ENCODE measurements at places on chromosomes 12 and 14. TPM values are rescaled to one million over a fixed set of nuclear protein-coding genes. Genes with fewer than 3 reads are reported as not detected.
A peak's percentile ranks its signal among the peaks of the same experiment; 100 is the strongest.

GRCh38 chr14:52898496-52898895, 52.4 kb downstream of the FERMT2 start:
- DNase-seq: no peak

- no peak for DNase-seq
Measured at GRCh38 chr12:101794574-101794973, 36.2 kb downstream of the GNPTAB start.

GRCh38 chr12:56999456-56999855, 6.9 kb downstream of the ZBTB39 start:
- no peak for DNase-seq

DNA sequence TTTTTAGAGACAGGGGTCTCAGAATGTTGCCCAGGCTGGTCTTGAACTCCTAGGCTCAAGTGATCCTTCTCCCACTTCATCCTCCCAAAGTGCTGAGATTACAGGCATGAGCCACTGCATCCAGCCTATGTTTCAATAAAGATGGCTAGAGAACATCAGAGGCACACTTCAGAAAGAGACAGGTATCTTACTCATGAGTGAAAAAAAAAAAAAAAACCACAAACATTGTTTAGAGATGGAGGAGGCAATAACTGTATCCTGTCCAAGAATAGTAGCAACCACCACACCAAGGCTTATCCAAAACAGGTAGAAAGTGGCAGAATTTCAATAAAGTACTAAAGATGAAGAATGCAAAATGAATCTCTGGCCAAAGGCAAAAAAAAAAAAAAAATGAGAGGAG, 30.3 kb downstream of the EEA1 start:
- DNase-seq: no peak

- DNase-seq: no peak
Measured at GRCh38 chr14:60257865-60258264, 8.8 kb downstream of the PPM1A start.

PIWIL1 gene
- not detected for total RNA-seq

GRCh38 chr12:111444925-111445725, 39.4 kb downstream of the SH2B3 start:
- DNase-seq: peak; percentile 78

GRCh38 chr14:82313889-82314288, 780.2 kb upstream of the SEL1L start:
- no peak for DNase-seq

DNA sequence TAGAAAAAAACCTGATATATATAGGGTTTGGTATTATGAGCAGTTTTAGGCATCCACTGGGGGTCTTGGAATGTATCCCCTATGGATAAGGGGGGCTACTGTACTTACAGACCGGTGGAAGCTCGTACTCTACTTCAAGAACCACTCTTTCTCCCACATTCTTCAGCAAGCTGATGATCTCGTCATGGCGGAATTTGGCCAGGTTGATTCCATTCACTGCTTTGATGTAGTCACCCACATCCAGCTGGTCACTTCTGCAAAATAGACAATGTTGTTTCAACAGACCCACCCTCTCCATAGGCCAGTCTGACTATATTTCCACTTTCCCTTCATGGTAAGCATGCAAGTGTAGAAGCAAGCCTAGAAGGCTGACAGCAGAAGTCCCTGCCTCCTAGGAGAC, 139.9 kb downstream of the GRIP1 start:
- DNase-seq: no peak

DNA sequence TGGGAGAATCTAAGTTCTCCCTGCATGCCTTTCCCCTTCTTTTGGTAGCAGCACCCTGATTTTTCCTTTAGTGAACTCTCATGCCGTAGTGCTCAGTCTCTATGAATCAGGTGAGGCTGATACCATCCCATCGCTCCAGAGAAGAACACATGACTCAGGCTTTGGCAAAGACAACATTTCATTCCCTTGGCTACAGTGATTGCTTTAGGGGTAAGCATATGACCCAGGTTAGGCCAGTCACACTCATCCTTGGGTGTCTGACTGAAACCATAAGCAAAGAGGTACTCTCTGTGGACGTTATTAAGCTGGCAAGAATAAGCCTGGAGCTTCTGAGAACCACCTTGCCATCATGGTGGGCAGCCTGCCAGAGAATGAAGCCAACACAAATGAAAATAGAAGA, 141.8 kb downstream of the MYRFL start:
- DNase-seq: no peak

DNA sequence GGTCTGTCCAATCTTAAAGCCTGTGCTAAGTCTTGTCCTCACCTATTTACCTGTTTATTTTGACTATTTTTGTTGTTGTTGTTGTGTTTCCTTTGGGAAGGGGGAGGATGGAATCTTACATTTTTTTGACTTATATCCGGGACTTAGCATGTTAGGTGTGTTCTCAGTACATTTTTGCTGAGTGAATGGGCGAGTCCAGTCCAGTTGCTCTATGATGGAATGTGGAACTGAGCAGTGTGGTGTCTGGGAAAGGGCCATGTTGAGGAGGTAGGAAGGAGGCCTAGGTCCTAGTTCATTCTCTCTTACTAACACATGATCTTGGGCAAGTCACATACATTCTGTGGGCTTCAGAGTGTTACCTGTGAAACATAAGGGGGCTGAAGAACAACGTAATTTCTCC, 80.9 kb upstream of the SLC38A2 start:
- no peak for DNase-seq

DNA sequence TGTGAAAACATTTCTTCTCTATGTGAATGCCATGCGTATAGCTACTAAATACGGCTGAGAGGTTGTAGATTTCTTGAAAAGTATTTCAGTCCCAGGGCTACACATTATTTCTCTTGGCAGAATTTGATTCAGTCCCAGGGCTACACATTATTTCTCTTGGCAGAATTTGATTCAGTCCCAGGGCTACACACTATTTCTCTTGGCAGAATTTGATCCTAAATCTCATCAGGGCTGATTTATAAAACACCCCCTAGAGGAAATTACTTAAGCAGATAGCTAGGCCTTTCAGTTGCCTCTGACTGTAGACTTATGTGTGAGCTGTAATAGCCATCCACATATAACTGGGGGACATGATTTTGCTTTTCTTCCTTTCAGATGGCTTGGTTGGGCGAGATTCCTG, 50.4 kb downstream of the AK7 start:
- DNase-seq: no peak

- DNase-seq: no peak
Measured at GRCh38 chr12:112809684-112810083, 18.1 kb downstream of the RPH3A start.

TUNAR gene
- not detected for total RNA-seq

WNT5B gene
- total RNA-seq: 2.3 TPM

GRCh38 chr14:70708717-70709570, 67.2 kb downstream of the TTC9 start:
- DNase-seq: no peak

- no peak for DNase-seq
Measured at GRCh38 chr14:66635435-66635834, 127.5 kb downstream of the GPHN start.

NRL gene
- total RNA-seq: 2.8 TPM

GRCh38 chr14:63713764-63714163, 14.1 kb downstream of the SGPP1 start:
- no peak for DNase-seq

DNA sequence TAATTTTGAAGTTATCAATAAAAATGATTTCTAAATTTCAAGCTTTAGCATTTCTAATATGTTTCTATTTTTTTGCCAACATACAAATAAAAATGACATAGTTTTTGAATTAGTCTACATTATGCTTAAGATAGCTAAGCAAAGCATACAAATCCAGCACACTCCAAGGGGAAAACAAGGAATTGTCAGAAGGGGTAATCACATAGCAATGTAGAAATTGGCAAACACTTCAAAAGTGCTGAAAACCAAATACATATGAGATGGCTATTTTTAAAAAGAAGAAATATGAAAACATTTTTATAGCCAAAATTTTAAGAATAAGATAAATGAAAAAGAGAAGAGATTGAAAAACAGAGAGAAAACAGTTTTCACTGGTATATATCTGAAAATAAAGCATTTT, 308.0 kb downstream of the SLC6A15 start:
- DNase-seq: no peak

SLC6A13 gene
- total RNA-seq: 3.9 TPM

DNA sequence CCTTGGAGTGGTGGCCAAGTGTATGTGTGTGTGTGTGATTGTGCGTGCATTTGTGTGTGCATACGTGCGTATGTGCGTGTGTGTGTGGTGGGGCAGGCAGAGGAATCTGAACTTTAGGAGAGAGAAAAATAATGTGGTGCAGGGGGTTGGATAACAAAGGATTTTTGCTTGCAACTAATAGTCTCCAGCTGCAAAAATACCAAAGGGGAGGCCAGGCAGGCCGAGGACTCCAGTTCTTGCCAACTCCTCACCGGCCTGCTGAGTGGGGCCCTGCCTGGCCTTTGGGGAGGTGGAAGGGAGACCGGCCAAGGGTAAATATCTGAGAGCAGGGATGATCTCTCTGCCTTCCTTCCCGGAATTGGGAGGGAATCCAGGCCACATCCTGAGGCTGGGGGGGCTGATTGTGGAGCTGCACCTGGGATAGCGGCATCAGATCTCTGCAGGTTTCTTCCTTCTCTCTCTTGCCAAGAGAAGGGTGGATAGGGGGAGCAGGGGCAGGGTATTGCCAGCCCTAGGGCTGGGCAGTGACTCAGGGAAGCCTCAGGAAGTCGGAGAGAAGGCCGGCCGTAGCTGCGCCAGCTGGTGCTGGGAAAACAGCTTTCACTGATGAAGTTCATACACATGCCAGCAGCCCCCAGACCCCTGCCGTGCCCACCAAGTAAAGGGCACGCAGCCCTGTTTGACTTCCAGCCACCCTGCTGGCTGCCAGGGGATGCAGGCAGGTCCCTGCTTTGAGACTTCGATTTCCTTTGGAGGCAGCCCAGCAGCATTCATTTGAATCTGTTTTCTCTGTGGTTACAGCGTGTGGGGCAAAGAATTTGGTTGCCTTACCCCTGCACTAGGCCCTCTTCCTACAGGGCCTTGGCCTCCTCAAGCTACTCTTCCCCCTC, 4.6 kb upstream of the LRP1-AS start:
- no peak for DNase-seq

DNA sequence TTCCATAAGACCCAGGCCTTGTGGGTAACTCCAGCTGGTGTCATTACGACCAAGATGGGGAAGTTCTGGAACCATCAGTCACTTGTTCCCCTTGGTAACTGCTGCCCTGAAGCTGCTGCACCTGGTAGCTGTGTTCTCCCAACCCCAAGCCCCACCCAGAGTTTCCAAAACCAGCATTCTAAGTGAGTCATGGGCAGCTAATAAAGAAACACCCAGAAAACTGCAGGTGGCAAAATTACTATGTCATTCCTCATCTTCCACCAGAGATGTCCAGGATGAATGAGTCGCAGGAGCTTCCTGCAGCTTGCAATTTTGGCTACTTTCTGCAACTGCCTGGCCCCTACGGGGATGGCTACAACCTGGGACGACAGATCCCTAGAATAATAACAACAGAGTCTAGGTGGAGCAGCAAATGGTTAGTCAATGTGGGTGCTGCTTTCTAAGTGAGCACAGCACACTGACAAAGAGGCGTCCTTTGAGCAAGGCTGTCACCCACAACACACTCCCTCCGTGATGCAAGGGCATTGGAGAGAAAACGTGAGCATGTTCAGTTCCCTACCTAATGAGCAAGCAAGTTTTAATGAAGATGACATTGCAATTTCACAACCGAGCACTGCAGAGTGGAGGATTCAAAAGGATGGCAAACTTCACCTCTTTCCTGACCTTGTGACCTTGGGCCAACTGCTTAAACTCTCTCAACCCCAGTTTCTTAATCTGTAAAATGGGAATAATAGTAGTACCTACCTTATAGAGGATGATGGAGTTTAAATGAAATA, 301.4 kb upstream of the NOS1 start:
- DNase-seq: no peak

PRKCH gene
- 74.4 TPM for total RNA-seq

- no peak for DNase-seq
Measured at GRCh38 chr12:112386726-112387125, 4.5 kb upstream of the HECTD4 start.

MAP1LC3B2 gene
- not detected for total RNA-seq

MYH6 gene
- total RNA-seq: 3.4 TPM

DNA sequence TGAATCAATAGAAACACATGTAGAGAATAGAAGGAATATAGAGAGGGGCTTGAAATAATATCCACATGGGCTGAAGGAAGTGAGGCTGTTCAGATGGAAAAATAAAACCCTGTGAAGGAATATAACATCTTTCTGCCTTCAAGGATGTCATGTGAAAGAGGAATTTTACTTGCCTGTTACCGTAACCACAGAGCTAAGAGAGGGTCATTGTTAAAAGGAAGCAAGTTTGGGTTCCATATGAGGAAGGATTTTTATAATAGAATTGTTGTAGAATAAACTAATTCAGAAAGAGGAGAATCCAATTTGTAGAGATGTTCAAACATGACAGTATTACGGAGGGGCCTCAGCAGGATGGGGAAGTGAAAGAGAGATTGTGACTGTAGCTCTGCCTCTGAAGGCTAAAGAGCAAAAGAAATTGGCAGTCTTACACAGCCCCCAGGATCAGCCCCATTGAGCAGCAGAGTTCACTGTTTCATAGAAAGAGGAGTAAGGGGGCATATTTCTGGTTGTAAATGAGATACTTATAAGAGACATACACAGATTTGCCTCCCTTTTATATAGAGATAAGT, 41.8 kb upstream of the PTPRR start:
- no peak for DNase-seq

PIK3C2G gene
- total RNA-seq: 0.69 TPM

- DNase-seq: no peak
Measured at GRCh38 chr12:77553976-77554619, 276.6 kb upstream of the NAV3 start.

ESR2 gene
- 1.3 TPM for total RNA-seq

- no peak for DNase-seq
Measured at GRCh38 chr14:81234278-81234677, 13.5 kb upstream of the GTF2A1 start.

GRCh38 chr14:52103416-52103815, 34.6 kb upstream of the NID2 start:
- no peak for DNase-seq

TAS2R43 gene
- total RNA-seq: not detected

- no peak for DNase-seq
Measured at GRCh38 chr14:73231981-73232851, 5.1 kb upstream of the PAPLN start.

- DNase-seq: no peak
Measured at GRCh38 chr12:67509666-67510386, 138.7 kb upstream of the DYRK2 start.

FERMT2 gene
- total RNA-seq: 103 TPM

GRCh38 chr14:64540208-64541202, at the start of gene HSPA2:
HSPA2 (plus strand) TSS chr14:64540741; CDS start chr14:64540850, 109 bp downstream.
- peak; percentile 100 for DNase-seq

DNA sequence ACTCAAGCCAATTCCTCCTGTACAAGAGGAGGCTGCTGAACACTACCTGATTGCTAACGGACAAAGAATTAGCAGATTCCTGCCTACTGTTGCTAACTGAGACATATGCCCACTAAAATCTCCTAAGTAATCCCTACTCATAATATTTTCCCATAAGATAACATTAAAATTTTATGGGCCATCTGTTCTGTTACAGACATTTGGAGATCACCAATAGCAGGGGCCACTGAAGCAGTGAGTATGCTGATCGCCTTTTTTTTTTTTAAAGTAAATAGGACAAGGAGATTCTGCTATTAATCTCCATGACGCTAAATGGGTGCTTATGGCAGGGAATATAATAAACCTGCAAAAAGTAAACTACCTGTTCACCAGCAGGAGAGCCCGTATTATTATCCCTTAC, 292.9 kb downstream of the MED13L start:
- DNase-seq: no peak

GRCh38 chr12:132672116-132672515, 15.0 kb downstream of the POLE start:
- no peak for DNase-seq

RNASE9 gene
- not detected for total RNA-seq

OR6C2 gene
- total RNA-seq: not detected

GRCh38 chr12:113387631-113388030, 16.1 kb downstream of the SDS start:
- DNase-seq: no peak

All from upper lobe of right lung (tissue), 1 donor.